Germinal center (tissue), 1 donor: ENCODE measurements at places on chromosomes 5 and 9.

DNA sequence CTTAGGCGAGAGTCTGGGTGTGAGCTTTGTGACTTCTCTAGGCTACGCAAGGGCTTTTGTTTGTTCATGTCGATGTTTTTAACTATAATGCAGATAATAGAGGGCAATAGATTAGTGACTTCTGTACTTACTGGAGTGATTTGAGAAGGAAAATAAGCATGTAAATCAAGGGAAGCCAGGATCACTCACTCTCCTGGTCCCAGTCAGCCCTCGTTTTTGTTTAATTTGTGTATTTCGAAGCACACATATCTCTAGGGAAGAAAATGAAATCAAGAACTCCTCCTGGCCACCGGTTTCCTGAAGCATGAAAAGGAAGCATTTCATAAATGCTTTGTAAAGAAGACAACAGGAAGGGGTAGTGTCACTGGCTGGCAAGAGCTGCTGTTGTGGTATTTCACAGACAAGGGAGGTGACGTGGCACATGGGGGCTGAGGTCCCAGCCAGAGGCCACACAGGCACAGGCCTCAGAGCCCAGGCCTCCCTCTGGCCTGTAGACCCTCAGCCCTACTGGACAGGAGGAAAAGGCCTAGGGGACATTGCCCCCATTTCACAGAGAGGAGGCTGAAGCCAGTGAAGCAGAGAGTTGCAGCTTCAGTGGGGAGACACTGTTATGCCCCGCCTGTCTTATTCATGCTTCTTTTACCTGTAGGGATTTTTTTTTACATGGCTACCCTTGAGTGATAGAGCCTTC, 34.1 kb downstream of the IRF1 start:
- peak; percentile 74 for DNase-seq

- no peak for DNase-seq
Measured at GRCh38 chr9:99340281-99340680, 118.2 kb downstream of the SEC61B start.

DNA sequence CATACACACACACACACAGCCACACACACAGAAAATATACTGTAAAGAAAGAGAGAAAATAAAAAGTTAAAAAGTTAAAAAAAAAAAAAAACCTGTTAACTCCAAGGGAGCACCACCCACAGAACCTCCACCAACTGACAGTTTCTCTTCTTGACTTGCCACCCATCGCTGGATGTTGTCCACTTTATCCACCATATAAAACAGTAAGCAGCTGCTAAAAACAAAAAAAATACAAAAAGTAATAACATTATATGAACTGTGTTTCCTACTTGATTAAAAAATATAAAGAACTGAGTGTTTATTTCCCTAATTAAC, 1.2 kb downstream of the PURA start:
- no peak for DNase-seq

DNA sequence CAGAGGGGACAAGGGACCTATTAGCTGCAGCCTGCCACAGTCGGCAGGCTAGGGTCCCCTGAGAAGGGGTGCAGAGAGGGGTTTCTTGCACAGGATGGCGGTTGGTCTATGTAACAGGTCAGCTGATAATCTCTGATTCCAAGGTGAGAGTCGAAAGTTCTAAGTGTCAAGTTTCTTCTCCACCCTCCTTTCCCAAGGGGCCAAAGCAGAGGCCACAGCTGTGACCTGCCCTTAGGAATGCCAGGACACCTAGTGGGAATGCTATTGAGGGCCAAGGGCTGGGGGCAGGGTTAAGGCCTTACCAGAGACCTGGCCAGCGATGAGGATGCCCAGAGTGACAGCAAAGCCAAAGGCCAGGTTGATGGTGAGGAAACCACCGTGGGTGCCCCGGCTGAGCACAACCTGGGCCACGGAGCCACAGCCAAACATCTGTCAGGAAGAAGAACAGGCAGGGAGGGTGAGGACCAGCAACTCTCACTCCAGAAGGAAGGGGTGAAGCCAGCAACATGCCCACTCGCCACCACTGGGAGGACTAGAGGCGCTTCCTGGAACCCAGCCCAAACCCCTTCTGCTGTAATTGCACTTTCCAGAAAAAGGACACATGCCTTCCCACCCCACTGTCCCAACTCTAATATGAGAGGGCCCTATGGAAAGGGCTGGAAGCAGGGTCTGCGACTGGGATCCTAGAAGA, 3.8 kb downstream of the AQP3 start:
- DNase-seq: no peak

DNA sequence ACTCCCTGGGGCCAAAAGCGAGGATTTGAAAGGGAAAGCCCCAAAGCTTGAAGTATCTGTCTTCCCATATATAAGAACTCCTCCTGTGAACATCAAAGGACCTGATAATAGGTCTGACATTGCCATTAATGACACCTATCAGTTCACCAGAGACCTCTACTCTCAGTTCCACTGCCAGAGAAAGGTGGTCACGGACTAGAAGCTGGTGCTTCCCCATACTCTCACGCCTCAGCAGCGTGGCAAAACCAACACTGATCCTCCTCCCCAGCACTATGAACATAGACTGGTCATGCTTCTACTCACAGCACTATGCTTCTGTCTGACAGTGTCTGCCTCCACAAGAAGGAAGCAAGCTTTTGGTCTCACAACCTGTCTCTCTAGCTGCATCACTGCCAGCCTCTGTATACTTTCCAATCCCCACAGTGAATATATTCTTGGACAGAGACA, 37.9 kb downstream of the NRG2 start:
- no peak for DNase-seq

GRCh38 chr9:78939311-78940065, 632.3 kb upstream of the TLE4 start:
- DNase-seq: no peak

DNA sequence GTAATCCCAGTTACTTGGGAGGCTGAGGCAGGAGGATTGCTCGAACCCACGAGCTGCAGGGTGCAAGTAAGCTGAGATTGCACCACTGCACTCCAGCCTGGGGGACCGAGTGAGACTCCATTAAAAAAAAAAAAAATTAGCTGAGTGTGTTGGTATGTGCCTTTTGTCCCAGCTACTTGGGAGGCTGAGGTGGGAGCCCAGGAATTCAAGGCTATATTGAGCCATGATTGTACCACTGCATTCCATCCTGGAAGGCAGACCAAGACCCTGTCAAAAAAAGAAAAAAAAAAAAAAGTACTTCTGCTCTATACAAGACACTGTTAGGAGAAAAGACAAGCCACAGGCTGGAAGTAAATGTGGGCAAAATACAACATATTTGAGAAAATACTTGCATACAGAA, 68.5 kb upstream of the FBXW11 start:
- DNase-seq: no peak

DNA sequence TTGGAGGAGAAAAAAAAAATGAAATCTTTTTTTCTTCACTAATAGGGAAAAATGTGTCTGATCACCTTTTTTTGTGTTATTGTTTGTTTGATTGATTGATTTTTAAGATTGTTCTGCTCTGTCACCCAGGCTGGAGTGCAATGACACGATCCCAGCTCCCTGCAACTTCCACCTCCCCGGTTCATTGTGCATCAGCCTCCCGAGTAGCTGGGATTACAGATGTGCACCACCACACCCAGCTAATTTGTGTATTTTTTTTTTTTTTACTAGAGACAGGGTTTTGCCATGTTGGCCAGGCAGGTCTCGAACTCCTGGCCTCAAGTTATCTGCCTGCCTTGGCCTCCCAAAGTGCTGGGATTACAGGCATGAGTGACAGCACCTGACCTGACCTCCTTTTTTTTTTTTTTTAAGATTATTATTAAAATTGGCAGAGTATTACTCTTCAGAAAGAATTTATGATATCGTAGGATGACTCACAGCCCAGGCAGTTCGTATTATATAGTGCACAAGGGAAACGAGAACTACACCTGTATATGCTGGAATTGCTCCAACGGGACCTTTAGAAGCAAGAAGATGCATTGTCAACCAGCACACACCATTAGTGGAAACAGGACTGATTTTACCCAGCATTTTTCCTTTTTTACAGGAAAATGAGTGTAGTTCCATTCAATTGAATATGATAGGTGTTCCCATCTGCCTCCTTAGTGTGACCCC, 27.7 kb downstream of the FUBP3 start:
- no peak for DNase-seq

- DNase-seq: no peak
Measured at GRCh38 chr5:115840873-115841272, 492 bp downstream of the ATG12 start.

DNA sequence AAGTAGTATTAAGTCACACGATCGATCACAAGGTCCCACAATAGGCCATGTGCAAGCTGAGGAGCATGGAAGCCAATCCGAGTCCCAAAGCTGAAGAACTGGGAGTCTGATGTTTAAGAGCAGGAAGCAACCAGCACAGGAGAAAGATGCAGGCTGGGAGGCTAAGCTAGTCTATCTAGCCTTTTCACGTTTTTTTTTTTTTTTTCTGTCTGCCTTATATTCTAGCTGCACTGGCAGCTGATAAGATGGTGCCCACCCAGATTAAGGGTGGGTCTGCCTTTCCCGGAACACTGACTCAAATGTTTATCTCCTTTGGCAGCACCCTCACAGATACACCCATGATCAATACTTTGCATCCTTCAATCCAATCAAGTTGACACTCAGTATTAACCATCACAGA, 6.5 kb downstream of the PPIP5K2 start:
- DNase-seq: no peak

GRCh38 chr5:57202811-57203210, 29.0 kb downstream of the GPBP1 start:
- DNase-seq: no peak

DNA sequence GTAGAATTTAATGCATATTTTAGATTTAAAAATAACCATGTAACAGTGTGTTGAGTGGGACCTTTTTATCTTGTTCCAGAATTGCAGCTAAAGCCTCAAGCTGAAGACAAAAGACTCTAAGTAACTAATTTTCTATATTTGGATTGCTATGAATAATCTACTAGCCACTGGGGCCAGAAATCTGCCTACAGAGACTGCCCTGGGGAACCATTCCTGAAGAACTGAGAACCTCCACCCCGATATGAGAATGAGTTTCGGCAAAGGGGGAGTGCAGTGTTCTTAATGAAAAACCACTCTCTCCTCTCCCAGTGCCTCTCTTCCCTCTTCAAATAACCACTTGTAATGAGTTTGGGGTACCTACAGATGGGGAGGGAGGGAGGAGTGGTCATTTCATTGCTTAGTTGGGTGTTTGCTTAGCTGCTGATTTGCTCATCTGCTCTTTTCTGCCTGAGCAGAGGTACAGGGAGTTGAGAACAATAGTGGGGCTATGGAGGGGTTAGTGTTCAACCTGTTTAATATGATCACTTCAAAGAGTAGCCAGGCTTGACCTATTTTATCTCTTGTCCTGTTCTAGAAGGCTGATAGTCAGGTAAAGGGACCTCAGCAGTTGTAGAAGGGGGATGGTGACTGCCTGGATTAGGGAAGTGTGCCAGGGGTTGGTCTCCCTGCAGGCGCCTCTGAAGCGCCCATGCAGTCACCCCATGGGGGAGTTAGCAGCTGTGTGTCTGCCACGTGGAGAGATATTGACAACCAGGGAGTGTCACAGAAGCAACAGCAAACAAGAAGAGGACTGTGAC, 47.7 kb downstream of the ATG10 start:
- DNase-seq: no peak

DNA sequence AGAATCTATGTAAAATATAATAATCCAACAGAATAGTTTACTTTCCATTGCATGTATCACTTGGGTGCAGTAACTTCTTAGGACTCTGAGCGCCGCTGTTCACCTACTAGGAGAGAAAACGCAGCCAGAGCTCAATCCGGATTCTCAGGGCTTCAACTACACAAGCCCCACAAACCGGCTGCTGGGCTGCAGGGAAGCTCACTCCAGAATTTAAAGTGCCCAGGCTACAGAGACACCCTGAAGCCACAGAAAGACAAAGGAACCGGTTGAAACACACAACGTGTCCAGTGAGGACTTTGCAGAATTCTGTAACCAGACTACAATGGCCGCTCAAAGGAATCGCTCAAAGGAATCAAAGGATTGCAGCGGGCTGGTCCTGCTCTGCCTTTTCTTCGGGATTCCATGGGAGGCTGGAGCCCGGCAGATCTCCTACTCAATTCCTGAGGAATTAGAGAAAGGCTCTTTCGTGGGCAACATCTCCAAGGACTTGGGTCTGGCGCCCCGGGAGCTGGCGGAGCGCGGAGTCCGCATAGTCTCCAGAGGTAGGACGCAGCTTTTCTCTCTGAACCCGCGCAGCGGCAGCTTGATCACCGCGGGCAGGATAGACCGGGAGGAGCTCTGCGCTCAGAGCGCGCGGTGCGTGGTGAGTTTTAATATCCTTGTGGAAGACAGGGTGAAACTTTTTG, at the start of gene PCDHGA10:
Gene PCDHGA10 (plus strand): TSS at position 134 of the 686 bp plus-strand sequence. CDS start 189 bp downstream, at position 323.
- peak; percentile 71 for DNase-seq

GRCh38 chr5:154947778-154948177, 6.9 kb downstream of the MRPL22 start:
- DNase-seq: no peak

DNA sequence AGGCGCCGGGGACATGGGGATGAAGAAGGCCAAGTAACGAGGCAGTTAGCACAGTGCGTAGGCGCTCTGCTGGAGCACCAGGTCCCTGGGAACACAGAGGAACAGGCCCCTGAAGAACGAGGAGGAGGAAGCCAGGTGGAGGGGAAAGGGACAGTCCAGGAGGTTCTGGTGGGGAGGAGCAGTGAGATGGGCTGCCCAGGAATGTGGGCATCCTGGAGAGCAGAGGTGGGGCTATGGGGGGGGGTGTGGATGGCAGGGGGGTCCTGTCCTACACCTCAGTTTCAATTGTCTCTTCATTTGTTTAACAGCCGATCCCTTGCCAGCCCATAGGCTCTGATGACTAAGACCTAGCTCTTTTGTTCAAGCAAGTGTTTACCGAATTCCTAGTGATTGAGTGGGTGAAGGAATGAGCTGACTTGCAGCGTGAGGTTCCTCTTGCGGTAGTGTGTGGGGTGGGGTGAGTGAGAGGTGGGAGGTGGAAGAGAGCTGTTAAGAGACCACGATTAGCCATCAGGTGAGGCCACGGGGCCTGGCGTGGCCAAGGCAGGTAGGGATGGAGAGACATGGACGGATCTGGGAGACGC, 8.4 kb upstream of the PHYHD1 start:
- DNase-seq: no peak

GRCh38 chr9:101574731-101575333, 19.9 kb downstream of the PPP3R2 start:
- DNase-seq: no peak

- no peak for DNase-seq
Measured at GRCh38 chr5:171810227-171810626, 24.6 kb downstream of the SMIM23 start.

- no peak for DNase-seq
Measured at GRCh38 chr5:30343707-30344106, 849.8 kb upstream of the CDH6 start.
